Kidney epithelial cell (primary cell): ENCODE measurements at places on chromosomes 1 and 21.

- DNase-seq: no peak
Measured at GRCh38 chr1:203448521-203449061, 27.0 kb upstream of the PRELP start.

DNA sequence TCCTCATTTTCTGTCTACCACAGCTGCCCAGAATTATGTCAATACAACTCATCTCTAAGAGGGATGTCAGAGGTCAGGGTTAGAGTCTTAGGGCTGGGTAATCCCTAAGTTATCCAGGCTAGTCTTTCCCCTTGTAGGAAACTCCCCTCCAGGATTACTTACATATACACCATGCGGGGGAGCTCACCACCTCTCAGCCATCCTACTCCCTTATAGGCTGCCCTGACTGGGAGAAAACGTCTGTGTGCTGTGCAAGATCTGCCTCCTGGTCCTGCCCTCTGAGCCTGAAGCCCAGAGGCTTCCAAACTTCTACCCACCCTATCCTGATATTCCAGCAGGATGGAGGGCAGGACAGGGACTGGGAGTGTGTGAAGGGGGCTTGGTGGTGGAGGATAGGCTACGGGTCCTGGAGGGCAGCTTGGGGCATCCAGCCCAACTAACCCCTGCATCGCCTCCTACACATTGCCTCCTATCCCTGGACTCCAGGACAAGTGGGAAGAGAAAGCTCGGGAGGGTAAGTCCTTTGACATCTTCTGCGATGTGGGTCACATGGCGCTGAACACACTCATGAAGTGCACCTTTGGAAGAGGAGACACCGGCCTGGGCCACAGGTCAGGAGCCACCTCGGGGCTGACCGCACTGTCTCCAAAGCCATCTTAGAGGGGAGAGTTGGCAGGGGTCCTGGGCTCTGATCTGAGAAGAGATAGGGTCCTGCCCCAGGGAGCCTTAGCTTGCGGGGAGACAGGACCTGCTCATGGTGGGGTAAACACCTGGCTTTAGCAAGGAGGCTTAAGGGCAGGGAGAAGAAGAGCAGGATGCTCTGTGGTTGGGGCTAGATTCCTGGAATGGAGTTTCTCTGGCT lies 14.4 kb downstream of the CYP4B1 start:
- no peak for DNase-seq

DNA sequence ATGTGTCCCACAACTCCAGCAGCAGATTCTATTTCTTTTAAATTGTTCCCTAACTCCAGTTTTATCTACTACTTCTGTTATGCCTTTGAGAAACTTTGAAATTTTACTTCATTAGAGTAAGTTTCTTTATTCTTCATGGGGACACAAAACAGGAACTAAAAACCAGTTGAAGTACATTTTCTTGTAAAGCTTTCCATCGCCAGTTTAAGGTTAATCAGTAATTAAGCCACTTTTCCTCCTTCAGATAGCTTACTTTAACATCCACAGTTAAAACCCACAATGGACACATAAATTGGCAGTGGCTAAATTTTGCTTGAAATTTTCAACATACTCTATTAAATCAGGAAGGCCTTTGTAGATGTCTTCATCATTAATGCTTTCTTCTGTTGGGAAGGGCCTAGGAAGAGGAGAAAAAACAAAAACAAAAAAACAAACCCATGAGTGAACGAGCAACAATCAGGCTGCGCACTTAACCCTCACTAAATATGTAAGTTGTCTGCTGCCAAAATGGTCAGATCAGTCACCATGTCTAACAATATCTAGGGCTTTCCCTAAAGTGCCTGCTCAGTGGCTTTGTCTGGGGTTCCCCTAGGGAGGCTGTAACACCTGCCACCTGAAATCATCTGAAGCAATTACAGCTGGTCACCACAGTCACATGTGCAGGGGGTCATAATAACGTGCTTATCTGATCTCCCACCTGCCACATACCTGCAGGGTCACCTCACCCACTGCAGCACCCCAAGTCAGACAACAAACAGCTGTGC lies 187.9 kb downstream of the VAV3 start:
- DNase-seq: no peak

DNA sequence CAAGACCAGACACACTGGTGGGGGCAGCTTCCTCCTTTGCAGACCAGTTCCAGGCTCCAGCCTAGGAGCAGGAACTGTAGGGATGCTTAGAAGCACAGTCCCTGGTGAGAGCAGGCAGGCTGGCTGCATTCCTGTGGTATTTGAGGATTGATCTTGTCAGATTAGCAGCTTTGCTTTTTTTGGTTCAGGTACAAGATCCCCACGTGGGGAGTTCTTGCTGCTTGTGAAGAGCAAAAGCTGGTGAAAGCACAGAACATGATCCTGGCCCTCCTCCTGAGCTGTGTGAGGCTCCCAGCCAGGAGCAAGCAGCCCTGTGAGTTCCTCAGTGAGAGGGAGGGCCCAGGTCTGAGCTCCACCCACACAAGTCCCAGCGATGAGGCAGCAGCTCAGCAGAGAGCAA lies 75.3 kb upstream of the ARTN start:
- peak; percentile 84 for DNase-seq

DNA sequence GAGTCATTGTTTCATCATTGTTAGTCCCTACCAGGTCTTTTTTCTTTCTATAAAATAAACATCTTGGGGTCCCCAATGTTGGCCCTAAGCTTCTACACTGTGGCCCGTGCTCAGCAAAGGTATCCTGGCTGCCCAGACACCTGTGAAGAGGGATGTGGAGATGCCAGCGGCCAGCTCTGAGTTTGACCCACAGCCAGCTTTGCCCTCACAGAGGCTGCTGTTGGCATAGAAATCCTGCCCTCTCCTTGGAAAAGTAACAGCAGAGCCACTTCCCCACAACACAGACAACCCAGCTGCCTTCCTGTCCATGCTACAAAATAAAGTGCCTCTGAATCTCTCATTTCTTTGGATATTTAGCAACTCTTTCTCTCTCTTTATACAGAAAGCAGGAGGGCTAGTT lies 6.0 kb downstream of the TRIM62 start:
- DNase-seq: no peak

- DNase-seq: no peak
Measured at GRCh38 chr1:79797487-79797886, 791.0 kb upstream of the ADGRL4 start.

DNA sequence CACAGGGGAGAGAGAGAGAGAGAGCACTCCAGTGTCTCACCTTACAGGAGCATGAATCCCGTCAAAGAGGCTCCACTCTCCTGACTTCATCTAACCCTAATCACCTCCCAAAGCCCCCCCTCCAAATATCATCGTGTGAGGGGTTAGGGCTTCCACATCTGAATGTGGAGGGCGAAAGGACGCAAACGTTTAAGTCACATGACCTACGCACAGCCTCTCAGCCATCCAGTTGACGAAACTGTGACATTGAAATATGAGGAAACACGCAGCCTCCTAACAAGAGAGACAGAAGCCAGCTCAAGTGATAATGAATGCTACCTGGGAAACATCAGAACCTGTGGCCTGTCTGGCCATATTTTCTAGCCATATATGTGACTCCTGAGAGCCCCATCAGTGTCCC lies 63.7 kb downstream of the MATN1 start:
- no peak for DNase-seq

GRCh38 chr21:42632336-42632751 lies 21.1 kb upstream of the PDE9A start:
- DNase-seq: no peak

DNA sequence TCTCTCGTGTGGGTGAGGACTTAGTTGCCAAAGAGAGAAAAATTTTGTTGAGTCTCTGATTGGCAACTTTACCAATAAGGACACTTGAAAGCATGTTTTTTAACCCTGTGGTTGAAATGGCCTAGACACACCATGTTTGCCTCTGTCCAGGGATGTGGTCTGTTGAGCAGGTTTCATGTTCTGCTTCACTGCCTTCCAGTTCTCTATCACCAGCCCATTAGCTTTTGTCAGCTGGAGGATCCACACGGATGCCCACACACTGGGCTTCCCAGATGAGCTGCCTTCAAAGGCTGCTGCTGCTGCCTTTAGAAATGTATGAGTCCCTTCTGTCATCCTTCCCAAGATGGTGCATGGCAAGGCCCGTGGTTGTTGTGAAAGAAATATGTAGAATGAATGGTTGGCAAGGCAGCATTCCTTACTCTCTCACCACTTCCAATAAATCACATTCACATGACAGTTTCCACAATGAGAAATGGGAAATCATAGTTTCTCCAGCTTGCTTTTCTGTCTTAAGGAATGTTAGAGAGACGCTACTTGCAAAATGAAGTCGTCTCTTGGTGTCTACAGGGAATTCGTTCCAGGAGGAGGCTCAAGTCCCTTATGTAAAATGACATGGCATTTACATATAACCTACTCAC lies 108.2 kb upstream of the SLC35F3 start:
- no peak for DNase-seq

GRCh38 chr1:29762635-29763034 lies 526.3 kb downstream of the PTPRU start:
- no peak for DNase-seq

DNA sequence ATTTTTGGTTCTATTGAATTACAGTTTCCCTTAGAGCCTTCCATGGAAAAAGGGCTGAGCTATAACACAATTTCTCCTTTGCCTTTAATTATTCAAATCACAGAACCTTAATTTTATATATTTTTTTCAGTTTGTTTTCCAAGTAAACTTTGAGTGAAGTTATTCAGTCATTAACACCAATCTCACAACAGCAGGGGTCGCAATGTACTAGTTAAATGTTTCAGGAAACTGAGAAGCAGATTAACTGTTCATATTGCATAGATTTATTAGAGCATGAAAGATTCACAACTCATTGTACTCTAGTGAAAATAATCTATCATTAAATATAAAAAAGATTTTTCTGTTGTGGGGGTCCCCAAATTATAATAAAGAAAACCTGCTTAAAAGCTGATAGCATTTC lies 64.1 kb downstream of the KIFAP3 start:
- DNase-seq: no peak

- DNase-seq: no peak
Measured at GRCh38 chr1:92961896-92962752, 862 bp upstream of the DIPK1A start.

DNA sequence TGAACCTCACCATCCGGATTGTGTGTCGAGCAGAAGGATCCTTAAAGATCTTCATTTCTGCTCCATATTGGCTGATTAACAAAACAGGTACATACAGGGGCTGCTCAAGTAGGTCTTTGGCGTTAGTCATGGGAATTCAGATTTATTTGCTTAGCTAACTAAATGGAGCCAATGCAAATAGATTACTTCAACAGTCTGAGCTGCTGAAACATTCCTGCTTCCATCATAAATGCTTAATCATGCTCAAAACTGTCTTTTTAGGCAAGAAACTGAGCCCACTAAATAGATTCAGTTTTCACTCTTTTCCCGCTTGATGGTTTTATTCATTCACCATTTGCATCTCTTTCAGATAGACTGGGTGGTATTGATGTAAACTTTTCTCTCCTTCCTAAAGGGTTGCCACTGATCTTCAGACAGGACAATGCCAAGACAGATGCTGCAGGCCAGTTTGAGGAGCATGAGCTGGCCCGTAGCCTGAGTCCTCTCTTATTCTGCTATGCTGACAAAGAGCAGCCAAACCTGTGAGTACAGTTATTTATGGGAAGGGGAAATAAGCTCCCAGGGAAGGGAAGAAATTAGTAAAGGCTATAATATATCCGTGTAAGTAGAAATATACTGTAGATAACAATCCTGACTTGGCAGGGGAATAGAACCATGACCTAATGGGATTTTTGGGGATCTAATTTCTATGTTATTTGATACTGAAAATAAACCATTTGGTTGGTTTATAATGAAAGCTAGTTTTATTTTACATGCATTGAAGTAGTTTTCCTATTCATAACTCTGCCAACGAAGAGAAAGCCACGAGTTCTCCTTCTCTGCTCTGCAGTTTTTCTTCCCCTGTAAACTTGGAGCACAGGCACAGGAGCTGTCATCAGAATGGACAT lies 126.4 kb downstream of the VPS13D start:
- no peak for DNase-seq

GRCh38 chr1:68955424-68955823 lies 458.5 kb upstream of the DEPDC1 start:
- DNase-seq: no peak

DNA sequence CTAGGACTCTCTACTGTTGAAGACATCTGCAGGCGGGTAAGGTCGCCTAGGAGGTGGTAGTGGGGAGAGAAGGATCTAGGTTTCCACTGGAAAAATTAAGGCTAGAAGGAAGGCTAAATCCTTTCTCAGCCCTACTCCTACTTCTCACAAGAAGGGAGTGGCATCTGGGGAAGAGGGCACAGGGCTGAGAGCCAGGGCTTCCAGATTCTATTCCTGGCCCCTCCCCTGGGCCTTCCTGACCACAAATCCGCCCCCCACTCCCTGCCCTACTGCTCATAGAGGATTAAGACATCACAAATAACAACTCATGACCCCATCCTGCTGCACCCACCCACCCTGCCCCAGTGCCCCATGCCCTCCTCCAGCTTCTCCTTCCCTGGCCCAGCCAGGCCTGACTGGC lies 2.5 kb downstream of the PHLDA3 start:
- DNase-seq: no peak

DNA sequence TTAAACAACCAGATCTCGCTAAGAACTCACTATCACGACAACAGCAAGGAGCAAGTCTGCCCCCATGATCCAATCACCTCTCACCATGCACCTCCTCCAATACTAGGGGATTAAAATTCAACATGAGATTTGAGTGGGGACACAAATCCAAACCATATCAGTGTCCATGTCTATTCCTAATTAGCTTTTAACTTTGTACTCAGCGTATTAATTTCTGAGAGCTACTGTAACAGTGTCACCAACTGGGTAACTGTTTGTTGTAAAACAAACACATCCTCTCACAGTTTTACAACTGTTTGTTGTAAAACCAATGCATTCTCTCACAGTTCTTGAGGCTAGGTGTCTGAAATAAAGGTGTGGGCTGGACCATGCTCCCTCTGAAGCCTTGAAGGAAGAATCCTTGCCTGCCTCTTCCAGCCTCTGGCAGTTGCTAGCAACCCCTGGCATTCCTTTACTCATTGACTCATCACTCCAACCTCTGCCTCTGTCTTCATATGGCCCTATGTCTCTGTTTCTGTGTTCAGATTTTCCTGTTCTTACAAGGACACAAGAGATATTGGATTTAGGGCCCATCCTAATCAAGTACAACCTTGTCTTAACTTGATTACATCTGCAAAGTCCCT lies 121.2 kb downstream of the LTN1 start:
- no peak for DNase-seq

- DNase-seq: no peak
Measured at GRCh38 chr21:39373634-39374033, 24.7 kb upstream of the HMGN1 start.

DNA sequence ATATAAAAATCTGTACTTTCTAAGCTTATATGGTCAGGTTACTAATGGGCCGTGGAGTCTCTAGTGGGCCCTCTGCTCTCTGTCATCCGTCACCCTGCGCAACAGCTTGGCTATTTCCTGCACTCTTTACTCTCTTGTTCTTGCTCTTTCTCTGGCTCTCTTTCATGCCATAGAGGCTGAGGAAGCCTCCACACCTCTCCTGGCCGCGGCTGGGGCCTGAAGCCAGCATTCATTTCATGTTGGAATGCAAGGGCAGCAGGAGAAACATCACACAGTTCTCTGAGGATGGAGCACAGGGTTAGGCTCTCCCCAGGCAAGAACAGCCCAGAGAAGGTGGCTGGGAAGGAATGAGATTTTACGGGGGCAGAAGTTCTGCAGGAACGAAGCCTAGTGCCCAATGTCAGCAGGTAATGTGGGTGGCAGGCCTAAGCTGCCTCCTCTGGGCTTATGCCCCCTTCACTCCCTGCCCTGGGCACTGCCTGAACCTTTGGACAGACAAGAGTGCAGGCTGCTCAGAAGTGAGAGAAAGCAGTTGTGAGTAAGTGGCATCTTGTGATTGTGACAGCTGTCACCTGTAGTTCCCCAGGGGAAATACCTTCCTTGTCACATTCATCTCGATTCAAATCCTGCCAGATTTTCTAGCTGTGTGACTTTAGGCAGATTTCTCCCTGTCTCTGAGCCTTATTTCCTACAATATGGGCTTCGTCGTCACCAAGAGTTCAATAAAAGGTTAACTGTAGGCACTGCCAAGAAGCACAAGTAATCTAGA lies 3.6 kb upstream of the FHAD1 start:
- DNase-seq: no peak
